Stimulated activated CD4-positive, alpha-beta T cell treated with anti-CD3 and anti-CD28 coated beads, Interleukin-4, amount 100 ng/mL, for 48 hours (primary cell): ENCODE measurements at places on chromosomes 11 and 22.

DNA sequence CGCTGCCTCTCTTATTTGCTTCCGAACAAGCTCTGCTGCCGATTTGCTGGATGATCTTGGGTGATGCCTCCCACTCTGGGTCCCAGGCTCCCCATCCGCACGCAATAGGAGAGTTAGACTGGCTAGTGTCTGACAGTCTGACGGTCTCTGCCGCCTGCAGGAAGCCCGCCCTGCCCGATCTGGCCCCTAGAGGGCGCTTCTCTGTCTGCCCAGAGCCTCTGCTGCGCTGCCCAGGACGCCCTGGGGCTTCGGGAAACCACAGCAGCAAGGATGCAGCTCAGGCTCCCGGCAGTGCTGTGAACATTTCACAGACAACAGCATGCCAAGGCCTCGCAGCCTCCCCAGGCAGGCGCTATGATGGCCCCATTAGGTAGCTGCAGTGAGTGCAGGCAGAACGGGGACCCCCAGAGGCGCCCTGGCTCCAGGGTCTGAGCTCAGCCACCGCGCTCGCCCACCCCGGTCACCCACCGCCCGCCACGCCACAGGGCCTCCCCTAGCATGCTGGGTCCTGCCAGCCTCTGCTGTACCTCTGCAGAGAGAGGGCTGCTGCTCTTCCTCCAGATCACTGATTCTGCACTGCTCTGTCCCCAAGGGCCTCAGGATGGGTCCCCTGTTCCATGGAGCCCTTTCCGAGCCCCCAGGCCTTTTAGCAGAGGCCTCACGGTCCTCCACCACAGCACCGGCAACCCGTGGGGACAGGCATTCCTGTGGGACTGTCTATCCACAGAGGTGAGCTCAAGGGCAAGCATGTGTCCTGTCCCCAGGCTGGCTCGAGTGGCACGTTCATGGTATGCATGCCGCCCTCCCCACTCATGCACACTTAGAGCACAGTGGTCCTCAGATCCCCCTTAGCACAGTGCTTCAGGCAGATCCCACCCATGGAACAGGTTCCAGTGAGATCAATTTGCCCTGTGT lies 4.3 kb upstream of the BAIAP2L2 start:
- peak; percentile 74 for DNase-seq

GRCh38 chr11:20093775-20094174 lies 66.5 kb downstream of the DBX1 start:
- no peak for DNase-seq

GRCh38 chr11:103043826-103044678 lies 47.9 kb downstream of the DCUN1D5 start:
- no peak for DNase-seq

DNA sequence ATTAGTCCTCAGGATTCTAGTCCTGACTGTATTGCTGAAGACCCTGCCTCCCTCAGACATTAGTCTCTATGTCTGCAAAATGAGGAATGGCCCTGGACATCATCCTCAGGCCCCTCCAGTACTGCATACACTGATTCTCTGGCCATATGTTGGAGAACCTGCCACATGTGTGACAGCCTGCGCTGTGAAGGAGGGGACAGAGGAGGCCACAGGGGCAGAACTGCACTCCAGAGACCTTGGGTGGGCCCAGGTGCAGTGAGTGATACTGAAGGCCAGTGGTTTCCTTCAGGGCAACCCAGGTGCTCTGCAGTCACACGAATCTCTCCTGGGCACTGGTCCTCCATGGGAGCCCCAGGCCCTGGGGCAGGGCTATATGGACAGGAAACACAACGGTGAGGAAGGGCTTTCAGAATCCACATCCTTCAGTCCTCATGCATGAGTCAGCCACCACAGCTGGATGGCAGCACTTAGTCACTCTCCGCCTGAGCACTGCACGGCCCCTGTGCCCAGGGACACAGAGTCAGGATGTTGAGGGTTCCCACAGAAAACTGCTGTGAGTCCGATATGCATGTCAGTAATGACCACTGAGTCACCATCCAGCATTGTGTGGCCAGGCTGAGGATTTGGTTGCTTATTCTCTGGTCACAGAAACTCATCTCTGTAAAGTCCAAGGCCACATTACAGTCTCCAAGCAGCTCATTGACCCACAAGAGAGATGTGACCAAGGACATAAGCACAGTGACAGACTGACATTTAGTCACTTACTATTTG lies 39.7 kb downstream of the ME3 start:
- peak; percentile 39 for DNase-seq

- no peak for DNase-seq
Observed at GRCh38 chr22:42901790-42902508, 44.9 kb upstream of the ARFGAP3 start.

DNA sequence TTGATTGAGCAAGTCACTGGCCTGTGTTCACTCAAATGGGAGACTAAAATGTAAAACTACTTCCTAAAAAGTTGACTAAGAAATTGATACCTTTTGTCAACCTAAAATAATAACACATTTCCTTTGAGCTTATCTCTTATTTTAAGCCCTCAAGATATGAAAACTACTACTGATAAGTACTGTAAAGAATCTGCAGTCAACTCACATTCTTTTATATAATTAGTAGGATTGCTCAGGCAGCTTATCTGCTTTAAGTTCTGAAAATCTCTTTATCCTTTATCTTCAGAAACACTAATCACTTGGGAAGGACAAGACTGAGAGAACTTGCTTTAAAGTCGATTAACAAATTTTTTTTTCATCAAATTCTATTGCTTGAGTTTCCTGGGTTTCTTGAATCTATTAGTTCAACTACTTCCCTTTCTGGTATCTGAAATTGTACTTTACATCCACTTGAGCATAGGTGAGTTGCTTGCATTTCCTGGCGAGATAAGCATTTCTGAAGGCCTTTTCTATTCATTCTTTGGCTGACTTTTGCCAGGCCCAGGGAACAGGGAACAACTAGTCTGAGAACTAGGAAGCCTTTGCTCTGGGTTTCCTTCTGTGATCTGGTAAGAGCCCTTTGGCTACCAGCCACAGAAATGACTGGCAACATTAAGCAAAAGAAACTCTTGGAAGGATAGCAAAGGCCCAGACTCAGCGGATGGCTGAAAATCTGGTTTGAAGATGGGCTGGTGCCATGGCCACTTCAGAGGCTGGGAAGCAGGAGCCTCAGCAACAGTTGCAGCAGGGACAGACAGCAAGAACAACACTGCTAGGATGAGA lies 19.3 kb upstream of the CSRP3 start:
- DNase-seq, result no peak

DNA sequence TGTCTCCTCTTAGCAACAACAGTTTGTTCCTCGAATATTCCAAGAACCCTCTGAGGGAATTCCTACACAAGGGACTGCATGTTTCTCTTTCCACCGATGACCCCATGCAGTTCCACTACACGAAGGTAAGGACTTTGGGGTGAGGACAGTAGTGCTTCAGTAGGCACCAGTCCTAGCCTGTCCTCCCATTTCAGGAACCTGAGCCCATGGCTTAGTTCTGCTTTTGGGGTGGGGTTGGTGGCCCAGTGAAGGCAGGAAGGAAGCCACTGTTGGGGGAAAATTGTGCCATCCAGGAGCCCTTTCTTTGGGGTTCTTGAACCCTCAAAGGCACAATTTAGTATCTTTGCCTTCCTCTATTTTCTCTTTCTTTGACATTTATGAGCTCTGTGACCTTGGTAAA lies 38.2 kb downstream of the RNF141 start:
- no peak for DNase-seq
